ENCODE measurements at places on chromosomes 2 and 18.

DNA sequence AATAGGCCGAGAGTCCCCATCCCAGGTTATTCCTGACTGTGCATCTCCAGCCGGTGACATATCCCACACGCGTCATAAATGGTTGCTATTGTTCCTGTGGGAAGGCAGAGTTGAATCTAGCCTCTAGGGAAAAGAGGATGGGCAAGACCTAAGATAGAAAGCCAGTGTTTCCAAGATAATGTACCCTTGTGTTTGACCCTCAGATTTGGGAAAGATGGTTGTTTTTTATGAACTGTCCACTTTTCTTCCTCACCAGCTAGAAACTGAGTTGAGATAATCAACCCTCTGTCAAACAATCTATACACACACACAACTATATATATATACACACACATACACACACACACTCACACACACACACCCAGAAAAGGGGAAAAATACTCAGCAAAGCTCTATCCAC is 131.0 kb downstream of the PRKCE start:
- no peak for DNase-seq

- DNase-seq: no peak
These were observed 2137.3 kb upstream of the CELF4 start for GRCh38 chr18:39702888-39703287.

DNA sequence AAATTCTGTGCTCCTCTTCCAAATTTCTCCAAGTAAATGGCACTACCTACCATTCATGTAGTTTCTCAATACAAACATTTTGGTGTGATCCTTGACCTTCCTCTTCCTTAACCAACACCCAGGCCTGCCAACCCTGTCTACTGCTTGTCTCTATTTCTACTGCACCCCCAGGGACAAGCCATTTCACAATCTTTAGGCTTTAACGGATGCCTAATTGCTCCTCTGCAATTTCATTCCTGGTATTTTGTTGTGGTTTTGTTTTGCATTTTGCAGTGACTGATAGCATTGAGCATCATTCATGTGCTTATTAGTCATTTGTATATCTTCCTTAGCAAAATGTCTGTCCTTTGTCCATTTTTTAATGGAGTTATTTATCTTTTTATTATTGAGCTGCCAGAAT is 10.0 kb downstream of the FAP start:
- no peak for DNase-seq

DNA sequence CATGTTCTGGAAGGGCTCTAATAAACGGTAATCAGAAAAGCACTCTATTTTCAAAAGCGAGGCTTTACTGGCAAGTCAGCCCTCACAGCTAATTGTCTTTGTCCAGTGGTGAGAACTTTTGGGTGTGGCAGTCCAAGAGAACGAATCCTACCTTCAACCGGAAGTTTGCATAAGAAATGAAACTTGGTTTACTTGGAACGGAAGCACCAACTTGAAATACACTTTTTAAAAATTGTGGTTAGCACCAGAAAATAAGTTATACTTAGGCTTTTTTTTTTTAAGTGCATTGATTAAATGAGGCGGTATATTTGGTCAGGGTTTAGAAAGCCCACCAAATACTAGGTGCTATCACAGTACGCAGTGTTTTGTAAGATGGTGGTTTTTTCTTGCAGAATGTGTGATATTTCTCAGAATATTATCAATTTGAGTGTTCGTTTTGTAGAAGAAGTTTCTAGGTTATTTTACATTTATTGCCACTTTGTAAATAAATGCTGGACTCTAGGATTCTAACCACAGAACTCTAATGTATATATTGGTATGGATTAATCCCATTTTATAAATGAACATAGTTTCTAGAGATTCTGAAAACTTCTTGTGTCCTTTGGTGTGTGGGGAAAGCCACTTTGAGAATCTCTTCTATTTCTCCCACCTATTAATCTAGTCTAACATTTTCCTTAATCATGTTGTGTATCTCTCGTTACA is 1.2 kb downstream of the MYL12A start:
- DNase-seq: no peak

DNA sequence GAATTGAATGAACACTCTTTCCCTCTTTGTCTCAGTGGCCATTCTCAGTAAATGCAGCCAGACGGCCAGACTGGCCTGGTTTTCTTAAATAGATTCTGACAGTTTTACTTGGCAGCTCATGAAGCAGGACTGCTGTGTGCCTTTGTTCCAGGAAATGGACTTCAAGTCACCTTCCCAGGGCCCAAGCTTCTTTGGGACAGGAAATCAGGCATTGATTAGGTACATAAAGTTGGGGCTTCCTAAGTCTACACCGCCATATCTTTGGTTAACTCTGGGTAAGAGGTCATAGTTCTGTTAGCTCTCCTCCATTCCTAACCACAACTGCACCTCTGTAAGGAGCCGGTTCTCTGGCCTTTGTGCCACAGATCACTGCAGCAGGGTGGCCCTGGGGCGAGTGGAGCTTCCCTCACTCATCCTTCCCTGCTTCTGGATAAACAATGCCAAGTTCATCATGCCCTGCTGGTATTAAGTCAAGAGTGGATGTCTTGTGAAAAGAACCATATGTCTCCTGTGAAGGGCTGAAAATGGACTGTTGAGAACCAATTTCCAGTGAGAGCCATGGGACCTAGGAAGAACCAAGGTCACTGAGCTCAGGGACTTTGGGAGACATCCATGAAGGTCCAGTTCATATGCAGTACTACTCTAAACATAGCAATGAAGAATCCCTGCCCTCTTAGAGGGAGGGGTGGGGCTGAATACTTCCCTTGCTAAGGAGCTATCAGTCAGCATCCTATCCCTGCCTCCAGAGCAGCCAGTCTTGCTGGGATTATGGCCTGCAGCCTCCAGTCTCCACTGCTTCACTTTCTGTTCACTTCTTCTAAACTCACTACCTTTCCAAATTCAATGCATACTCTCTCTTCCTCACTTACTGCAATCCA is 122.6 kb upstream of the XPO1 start:
- no peak for DNase-seq

DNA sequence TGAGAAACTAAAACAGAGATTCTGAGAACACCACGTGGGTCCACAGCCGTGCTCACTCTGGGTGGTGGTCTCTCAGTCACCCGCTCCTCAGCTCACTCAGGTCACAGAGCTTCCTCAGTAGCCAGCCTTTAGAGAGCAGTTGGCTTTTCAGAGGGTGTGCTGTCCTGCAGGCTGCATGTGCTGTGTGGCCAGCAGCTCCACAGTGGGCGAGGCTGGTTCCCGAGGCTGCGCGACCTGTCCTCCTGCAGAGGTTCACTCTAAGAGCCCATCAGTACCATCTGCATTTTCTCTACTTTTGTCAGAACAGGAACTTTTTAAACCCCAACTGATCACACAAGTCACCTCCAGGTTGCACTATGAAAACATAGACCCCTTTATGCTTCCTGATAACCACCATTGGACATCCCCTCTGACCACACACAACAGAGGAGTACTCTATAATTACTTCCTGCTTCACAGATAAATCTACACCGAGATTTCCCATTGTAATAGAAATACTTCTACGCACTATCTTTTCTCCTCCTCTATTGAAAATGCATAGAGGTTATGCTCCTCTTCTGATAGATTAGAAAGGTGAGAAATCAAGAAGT is 93.1 kb downstream of the GYPC start:
- no peak for DNase-seq

GRCh38 chr2:162968306-162968705 is 129.7 kb upstream of the KCNH7 start:
- no peak for DNase-seq

DNA sequence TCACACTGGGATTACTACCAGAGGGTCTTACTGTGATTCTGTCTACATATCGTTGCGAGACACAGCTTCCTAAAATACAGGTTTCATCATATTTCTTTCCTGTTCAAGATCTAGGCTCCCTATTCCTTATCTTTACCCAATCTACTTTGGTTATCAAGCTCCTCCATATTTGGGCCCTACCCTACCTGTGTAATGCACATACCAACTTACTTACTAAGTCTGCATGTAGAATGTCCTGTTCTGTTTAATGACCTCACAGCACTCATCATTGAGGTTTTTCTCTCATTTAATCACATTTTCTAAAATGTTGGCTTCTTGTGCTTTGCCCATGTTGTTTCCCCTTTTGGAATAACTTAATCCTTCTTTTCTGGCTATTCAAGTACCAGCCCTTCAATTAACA is 551.1 kb downstream of the ZEB2 start:
- DNase-seq: no peak

DNA sequence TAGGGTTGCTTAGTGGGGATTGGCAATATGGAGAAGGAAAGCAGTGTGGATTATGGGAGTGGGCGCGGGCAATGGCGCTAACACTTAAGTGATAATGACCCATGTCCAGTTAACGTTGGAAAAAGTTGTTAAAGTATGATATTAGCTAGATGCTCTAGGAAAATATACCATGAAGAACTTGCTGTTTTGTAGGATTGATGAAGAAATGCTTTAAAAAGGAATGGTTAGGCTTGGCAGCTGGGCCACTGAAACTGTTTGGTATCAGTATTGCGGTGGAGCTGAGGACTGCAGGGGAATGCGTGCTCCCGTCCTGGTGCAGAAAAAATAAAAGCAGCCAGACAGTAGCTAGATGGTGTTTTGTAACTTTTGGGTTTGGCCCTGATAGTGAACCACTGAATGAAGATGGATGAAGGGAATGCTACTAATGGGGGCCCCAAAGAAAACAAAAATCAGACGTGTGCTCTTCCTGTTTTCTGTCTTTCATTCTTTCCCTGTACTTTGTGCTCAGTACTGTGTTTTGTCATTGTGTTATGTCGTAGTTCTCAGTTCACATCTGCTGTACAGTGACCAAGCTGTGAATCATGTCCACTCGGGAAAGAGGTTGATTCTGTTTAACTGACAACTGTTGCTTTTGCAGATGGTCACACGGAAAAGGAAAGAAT is 999 bp downstream of the INSIG2 start:
- no peak for DNase-seq

- DNase-seq: no peak
These were observed 120.6 kb downstream of the PIGN start for GRCh38 chr18:62066102-62066818.

GRCh38 chr18:24319757-24320156 is 77.9 kb downstream of the OSBPL1A start:
- DNase-seq: no peak

GRCh38 chr2:184555352-184555751 is 43.0 kb upstream of the ZNF804A start:
- no peak for DNase-seq

GRCh38 chr2:171882089-171882769 is 11.8 kb downstream of the SLC25A12 start:
- DNase-seq: no peak

DNA sequence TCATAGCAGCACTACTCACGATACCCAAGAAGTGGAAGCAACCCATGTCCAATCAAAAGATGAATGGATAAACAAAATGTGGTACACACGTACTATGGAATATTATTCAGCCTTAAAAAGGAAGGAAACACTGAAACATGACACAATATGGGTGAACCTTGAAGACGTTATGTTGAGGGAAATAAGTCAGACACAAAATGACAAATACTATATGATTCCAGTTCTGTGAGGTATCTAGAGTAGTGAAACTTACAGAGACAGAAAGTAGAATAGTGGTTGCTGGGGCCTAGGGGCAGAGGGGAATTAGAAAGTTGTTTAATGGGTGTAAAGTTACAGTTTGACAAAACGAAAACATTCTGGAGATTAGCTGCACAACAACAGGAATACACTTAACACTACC is 24.7 kb downstream of the TLK1 start:
- DNase-seq: no peak

DNA sequence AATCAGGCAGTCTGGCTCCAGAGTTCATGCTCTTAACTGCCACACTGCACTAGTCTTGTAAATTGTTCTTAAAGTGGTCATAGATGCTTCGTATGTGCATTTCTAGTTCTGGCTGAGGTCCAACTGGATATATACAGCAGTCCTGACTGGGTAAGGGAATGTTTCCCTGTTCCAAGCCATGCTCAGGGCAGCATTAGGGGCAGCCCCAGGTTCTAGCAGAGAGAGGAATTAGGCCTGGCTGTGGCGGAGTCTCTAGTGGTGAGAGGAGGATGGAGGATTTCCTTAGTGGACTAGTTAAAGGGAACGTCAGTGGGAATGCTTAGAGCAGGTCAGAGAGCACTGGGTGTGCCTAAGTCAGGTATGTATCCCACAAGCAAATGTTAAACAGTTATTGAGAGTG is 28.0 kb downstream of the UBE2E3 start:
- DNase-seq: no peak

DNA sequence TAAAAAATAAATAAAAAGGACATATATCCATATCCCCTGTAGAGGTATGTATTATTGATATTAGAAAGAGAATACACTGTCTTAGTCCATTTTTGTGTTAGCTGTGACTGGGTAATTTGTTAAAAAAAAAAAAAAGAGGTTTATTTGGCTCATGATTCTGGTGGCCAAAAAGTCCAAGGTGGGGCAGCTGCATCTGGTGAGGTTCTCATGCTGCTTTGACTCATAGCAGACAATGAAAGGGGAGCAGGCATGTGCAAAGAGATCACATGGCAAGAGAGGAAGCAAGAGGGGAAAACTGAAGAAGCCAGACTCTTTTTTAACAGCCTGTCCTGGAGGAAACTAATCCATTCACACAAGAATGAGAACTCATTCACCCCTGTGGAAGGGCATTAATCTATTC is 101.6 kb upstream of the MAP4K3 start:
- no peak for DNase-seq

DNA sequence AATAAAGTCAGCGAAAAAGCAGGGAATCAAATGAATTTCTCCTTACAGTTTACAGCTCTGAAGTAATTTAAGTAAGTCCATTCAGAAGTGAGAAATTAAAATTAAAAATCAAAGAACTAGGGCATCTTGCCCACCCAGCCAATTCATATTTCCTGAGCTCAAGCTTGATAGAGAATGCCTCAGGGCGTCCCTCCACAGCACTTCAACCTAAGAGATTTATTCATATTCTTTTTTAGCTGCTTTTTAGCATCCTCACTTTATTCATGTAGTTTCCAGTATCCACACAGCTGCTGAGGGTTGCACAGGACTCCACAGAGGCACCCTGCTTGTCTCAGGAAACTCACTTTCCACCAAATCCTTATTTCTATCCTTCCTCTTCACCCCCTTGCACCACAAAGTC is 900.3 kb downstream of the BCL11A start:
- no peak for DNase-seq

- no peak for DNase-seq
These were observed 46.8 kb downstream of the SEMA4F start for GRCh38 chr2:74700643-74701372.

- DNase-seq: no peak
These were observed 42.8 kb upstream of the GALR1 start for GRCh38 chr18:77206676-77207374.

GRCh38 chr2:226877491-226877890 is 41.6 kb downstream of the RHBDD1 start:
- no peak for DNase-seq

GRCh38 chr18:24063121-24063731 is 48.7 kb downstream of the TTC39C start:
- DNase-seq: no peak

- no peak for DNase-seq
These were observed 147.4 kb downstream of the SOX11 start for GRCh38 chr2:5839550-5839949.

GRCh38 chr18:811892-812375 is at the start of gene YES1:
YES1 (minus strand) TSS chr18:812242; CDS start chr18:756827, 55,415 bp downstream.
- no peak for DNase-seq
